ENCODE measurements at places on chromosomes 2 and 18. TPM values are rescaled to one million over a fixed set of nuclear protein-coding genes. Genes with fewer than 3 reads are reported as not detected.

GRCh38 chr2:176562359-176563078 lies 293.3 kb downstream of the MTX2 start:
- DNase-seq, result no peak

DNA sequence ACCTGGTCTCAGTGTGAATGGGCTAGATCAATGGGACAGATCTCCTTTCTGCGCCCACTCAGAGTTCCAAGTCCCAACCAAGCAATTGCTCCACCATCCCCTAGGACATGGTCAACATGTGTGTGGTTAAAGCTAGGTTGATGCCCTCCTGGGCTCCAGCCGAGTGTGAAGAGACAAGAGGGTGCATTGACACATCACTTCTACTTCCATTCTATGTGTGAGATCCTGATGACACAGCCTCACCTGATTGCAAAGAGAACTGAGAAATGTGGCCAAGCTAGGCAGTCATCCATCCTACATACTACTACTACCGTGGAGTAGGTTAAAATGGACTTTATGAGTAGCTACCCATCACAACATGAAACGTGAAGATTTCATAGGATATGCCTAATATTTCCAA lies 106.8 kb downstream of the NCKAP5 start:
- DNase-seq, result no peak

BMP10 gene
- not detected for total RNA-seq

ATP9B gene
- total RNA-seq, result 42.1 TPM

GRCh38 chr2:241003830-241004564 lies 5.6 kb downstream of the SNED1 start:
- DNase-seq, result no peak

UCN gene
- total RNA-seq, result 0.80 TPM

- DNase-seq, result no peak
These were observed 152.1 kb downstream of the PXDN start for GRCh38 chr2:1591978-1592907.

DNA sequence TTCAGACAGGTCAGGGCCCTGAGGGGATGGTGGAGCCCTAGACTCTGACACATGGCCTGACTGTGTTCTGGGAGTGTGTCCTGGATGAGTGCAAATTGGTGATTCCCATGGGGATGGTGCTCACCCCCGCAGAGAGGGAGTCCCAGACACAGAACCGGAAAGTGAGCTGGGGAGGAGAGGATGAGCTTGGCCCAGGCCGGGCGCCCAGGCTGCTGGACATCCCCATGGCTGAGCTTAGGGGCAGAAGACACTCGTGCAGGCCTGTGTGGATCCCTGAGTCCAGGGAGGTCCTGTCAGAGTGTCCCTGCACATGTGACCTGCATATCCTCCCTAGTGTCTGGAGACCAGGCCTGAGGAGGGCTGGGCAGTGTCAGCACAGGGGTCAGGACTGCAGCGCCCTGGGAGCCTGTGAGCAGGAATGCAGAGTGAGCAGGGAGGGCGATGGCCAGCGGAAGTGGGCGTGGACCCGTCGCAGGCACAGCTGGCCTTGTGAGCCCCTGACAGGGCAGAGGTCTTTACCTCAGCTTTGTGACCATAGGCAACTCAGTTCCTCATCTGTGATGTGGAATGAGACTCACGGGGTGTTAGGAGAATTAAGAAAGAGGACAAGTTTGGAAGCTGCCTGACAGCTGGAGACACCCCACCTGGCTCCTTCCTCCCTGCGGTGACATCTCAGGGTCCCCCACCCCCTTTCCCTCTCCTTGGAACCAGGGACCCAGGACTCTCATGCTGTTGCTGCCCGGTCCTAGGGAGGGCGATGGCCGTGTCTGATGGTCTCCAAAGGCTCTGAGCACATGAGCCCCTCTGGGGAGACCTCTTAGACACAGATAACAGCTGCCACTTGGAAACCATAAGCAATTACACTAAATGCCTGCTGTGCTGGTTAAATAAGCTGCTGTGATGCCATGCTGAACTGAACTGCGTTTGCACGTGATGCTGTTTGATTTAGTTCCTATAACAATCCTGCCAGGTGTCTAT lies 62.6 kb upstream of the HS6ST1 start:
- peak; percentile 34 for DNase-seq

GRCh38 chr2:207770602-207771404 lies 1.1 kb upstream of the FZD5 start:
- no peak for DNase-seq

DNA sequence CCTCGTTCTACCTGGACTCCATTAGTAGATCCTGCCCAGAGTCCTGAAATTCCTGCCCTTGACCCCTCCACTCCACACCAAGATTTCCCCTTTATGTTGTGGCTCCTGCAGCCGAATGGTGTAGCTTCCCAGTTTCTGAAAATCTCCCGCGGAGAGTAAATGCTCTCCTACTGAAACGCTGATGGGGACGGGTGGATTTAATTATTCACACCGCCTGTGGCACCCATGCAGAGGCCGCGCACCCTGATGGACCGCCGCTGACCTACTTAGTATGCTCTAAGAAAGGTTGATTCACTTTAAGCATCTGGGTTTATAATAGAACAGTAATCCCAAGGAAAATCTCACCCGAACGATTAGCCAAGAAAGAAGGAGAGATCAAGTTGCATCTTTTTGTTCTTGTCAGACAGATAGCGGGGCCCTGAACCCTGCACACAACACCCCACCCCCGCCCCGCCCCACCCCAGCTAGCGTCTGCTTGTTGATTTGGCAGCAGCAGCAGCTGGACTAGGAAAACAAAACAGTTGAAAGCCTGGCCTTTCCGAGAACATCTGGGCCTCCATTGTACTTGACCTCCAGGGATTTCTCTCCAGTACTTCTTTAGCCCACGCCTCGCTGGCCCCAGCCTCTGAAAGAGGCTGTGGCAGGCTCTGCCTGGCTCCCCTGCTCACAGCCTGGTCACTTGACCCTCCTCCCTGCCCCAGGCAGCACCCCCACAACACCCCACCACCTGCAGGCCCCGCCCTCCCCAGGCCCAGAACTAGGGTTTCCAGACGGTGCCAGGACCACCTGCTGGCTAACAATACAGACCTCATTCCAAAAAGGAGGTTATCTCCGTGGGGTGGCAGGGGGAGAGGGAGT lies 53.6 kb downstream of the DPYSL5 start:
- DNase-seq, result no peak

- DNase-seq, result no peak
These were observed 75.5 kb downstream of the KYNU start for GRCh38 chr2:142952793-142953494.

SCYGR4 gene
- not detected for total RNA-seq

GRCh38 chr2:43727634-43728014 lies 46.2 kb upstream of the DYNC2LI1 start:
- no peak for DNase-seq

GRCh38 chr2:68564426-68564825 lies 79.0 kb upstream of the PROKR1 start:
- DNase-seq, result no peak

DNA sequence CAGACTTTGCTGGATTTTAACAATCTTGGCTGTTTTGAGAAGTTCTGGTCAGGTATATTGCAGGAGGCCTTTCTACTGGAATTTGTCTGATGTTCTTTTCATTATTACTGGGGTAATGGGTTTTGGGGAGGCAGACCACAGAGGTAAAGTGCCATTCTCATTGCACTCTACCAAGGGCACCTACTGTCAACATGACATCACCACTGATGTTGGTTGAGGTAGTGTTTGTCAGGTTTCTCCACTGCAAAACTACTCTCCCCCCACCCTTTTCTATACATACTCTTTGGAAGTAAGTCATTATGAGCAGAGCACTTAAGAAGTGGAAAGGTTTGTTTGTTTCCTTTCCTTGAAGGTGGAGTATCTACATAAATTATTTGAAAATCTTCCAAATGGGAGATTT lies 27.0 kb downstream of the PRKD3 start:
- DNase-seq, result no peak

Measured in breast epithelium (tissue), 4 donors.